ENCODE measurements at places on chromosomes 16 and 17.

DNA sequence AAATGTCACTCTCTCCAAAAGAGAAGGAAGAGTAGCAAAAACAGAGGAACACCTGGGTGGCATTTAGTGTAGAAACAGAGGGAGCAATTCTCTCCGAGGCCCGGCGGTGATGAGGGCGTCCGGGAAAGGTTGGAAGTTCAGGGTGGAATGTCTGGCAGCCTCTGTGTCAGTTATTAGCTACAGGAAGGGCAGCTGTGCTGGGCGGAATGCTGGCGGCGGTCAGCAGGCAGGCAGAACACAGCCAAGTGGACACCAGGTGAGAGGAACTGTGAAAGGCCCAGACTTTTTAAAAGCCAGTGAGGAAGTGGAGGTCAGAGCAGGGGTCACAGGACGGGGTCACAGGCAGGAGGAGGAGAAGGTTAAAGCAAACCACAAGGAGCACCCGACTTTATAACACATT, 238.1 kb downstream of the NTN1 start:
- DNase-seq = no peak

DNA sequence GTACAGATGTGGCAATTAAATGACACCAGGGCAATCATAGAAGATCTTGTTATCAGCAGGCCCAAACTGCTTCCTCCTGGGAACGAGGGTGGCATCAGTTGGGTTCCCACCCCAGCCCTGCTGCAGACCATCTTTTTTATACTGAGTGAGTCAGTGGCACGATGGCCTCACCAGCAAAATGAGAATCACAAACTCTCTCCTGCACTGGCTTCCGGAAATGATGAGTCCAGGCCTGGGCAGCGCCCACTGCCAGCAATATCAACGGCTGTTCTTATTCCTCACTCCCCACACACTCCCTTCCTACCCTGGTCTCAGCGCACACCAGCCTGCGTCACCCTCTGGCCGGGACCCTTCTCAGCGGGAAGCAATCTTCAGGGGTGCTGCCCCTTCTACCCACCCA, 340.3 kb downstream of the FOXL1 start:
- no peak for DNase-seq

DNA sequence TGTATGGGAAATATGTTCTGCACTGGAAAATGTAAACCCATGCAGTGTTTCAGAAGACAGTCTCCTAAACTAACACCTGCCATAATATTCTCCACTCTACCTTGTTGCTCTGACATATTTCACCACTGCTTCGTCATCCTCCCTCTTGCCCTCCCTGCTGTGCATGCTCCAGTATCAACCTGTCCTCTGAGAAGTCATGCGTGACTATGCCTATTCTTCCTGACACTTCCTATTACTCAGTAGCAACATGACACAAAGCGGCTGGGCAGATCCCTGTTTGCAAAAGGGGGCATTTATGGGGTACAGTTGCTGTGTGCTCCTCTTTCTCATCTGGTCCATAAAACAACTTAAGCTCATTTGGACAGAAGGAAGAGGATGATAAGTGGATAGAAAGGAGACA, 805.6 kb upstream of the EEF2KMT start:
- DNase-seq = no peak

DNA sequence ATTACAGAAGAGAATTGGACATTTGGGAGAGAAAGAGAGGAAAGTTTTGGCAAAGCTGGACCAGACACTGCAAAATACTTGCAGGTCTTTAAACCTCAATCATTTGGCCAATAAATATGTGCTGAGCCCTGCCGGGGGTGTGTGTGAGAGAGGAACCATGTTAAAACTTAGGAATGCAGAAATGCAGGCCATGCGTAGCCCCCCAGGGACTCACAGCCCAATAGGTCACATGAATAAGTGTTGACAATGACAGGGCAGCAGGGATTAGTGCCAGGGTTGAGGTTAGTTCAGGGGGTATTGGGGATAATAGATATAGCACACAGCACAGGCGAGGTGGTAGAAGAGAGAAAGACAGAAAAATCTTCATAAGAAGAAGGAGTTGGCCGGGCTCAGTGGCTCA, 113.3 kb upstream of the ADAMTS18 start:
- no peak for DNase-seq

- DNase-seq = peak; percentile 29
Observed at GRCh38 chr17:61218438-61218837, 181.2 kb upstream of the TBX2 start.

DNA sequence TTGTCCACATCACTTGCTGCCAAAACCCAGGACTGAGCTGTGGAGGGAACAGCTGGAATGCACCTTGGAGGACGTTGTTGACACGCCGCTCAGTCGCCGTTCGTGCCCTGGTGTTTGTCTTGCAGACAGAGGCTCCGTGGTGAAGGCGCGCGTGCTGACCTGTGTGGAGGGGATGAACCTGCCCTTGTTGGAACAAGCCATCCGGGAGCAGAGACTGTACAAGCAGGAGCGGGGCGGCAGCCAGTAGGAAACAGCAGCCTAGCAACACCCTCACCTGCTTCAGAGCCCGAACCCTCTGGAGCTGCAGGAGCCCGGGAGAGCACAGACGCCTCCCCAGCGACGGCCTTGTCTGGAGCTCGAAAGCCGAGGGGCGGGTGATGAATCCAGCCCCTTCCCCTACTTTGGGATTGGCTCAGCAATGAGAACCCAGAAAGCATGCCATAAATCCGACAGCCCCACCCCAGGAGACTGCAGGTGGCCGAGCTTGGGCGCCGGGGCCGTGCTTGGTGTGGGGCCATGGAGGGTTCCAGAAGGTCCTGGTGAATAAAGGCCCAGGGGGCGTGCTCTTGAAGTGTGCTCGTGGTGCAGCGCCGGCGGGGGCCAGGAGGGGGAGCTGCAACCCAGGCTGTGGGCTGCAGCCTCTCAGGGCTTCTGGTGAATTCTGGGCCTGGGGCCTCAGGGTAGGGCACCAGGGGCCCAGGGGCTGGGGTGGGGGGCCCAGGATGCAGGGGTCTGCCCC, 470 bp upstream of the CDK3 start:
- peak; percentile 70 for DNase-seq

DNA sequence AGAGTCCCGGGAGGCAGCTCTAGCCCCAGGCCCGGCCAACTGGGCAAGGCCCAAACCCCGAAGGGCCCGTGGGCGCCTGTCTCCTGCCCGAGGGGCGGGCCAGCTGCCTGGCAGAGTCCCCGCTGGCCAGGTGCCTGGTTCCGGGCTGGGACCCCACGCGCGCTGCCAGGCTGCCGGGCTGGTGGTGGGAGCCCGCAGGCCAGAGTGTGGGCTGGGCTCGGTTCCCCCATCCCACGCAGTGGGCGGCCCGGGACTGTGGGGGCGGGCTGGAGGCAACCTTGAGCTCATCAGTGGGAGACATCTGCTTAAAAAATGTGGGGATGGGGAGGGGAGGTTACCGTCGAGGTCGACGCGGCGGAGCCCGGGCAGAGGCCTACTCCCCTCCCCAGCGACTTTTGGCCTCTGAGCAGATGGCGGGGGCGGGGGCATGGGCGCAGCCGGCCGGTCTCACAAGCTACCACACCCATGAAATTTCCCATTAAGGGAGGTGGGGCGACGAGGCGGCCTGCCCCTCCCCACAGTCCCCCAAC, 176.4 kb upstream of the GSE1 start:
- DNase-seq = no peak

- no peak for DNase-seq
Observed at GRCh38 chr17:14775731-14776492, 475.0 kb downstream of the HS3ST3B1 start.

DNA sequence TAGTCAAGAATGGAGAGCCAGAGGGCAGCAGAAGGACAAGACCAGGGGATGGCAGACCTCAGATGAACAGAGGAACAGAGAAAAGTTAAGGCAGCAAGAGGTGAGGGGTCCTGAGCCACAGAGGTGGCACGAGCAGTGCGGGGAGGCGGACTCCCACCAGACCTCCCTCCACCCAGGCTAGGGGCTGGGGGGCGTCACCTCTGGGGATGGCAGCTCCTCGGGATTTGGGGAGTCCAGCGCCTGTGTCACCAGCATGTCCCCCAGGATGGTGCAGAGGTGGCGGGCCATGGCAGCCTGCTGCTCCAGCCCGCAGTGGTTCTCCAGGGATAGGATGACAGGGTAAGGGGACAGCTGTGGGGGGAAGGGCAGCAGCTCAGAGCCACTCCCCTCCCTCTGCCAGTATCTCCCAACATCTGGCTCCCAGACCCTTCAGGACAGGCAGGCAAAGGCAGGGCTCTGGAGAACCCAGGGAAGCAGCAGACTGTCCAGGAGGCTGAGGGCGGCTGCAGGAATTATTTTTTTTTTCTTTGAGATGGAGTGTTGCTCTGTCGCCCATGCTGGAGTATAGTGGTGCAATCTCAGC, 15.8 kb downstream of the PLCD3 start:
- DNase-seq = no peak

DNA sequence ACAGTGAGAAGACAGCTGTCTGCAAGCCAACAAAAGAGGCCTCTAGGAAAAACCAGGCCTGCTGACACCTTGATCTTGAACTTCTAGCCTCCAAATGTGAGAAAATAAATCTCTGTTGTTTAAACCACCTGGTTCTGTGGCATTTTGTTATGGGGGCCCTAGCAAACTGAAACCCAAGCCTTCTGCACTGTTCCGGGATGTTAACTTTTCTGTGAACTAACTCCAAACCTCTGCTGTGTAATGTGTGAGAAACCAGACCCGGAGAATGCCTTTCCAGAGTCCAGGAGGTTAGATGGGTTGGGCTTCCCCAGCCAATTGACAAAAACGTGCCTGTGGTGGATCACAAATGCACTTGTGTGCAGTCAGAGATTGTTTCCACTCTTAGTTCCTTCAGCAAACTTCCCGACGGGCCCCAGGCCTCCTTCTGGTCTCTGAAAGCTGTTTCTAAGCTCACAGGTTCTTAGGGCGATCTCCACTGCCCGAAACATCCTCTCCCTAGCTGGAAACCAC, 13.6 kb upstream of the GGA2 start:
- no peak for DNase-seq

GRCh38 chr17:42120770-42121769, at the start of gene KAT2A:
Gene KAT2A (minus strand): TSS chr17:42121367. CDS start chr17:42121304, 63 bp downstream.
- DNase-seq = peak; percentile 86

DNA sequence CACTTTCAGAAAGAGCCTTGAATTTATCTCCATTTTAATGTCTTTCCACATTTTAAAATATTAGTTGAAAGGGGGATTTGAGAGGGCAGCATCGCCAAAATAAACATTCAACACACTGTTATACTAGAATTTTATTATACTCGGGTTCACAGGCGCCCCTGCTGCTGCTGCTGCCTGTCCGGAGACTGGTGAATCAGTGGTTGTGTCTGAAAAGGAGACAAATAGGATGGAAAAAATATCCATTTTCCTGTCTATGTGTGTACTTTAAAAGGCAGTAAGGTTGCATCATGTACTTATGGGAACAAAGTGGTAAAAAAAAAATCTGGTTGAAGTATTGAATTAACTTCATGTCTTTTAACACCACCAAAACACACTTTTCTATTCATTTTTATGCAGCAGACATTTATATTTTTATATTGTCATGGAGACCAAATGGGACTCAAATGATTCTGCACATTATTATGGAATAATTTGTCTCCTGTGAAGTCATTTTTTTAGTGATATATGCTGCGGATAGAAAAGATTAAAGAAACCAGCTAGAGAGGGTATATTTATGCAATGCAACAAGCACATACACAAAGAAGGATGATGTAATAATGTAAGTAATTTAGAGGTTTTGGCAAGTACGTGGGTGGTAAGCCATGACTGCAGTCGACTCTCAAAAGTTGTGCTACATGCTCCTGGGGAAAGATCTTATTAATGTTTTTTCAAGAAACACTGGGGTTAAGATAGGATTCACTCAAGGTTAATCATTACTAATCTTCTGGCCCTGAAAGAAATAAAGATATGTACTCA, 759.0 kb upstream of the SOX9 start:
- DNase-seq = no peak

DNA sequence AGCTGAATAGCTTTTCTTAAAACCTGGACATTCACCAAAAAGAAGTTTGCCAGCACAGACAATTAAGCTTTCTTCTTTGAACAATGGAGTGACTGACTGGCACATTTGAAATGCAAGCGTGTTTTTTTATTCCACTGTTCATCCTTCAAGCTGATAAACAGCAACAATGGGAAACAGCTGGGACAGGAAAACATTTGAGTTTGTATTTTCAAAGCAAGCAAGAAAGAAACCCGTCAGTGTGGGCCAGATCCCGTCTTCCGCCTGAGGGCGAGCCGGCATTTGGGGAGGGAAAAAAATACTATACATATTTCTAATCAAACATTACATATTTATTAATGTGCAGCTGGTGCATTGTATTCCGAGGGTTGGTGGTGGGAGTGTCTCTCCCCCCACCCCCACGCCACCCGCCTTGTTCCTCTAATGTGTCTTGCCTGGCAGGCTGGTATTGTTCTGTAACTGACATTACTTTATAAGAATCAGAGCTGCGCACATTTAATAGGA, 94.3 kb downstream of the CYLD start:
- no peak for DNase-seq

- DNase-seq = no peak
Observed at GRCh38 chr16:80025236-80025635, 424.7 kb upstream of the MAF start.

DNA sequence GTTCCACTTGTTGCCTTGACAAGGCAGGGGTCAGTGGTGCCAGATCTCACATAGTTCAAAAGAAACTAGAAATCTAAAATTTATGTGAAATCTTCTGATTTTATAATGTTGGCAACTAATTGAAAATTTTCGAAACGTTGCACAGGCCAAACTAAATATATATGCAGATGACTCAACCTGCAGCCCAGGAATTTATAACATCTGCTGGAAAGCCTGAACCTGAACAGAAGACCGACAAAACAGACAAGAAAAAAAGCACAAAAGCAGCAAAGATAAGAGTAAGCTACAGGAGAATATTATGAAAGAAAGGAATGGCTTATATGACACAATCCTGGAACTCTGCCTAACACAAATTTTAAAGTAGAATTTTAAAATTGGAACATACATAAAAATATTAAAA, 207.6 kb downstream of the CEP112 start:
- DNase-seq = no peak

- DNase-seq = no peak
Observed at GRCh38 chr17:32733401-32733800, 143.5 kb downstream of the MYO1D start.

- DNase-seq = peak; percentile 62
Observed at GRCh38 chr17:64385187-64386083, 5.2 kb downstream of the PECAM1 start.

DNA sequence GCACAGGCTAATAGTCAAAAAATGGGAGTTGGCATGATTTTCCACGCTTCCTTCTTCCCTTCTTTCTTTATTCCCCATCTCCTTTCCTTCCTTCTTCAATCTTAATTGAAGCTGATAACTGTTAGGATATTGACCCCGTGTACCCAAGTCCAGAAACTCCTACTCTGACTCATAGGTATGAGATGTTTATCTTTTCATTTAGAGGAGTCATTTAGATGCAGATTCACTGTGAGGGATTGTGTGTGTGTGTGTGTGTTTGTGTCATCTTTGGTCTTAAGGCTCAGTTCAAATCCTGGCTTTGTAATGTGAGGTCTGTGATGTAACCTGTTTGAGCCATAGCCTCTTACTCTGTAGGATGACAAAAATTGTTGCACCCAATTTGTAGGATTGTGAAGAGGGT, 332.0 kb upstream of the MAF start:
- no peak for DNase-seq

- no peak for DNase-seq
Observed at GRCh38 chr17:77480199-77480508, 339.4 kb downstream of the SEC14L1 start.

Measured in GM12865 (cell line).